Fibroblast of skin of left biceps (primary cell): ENCODE measurements at places on chromosomes 5 and 9.

DNA sequence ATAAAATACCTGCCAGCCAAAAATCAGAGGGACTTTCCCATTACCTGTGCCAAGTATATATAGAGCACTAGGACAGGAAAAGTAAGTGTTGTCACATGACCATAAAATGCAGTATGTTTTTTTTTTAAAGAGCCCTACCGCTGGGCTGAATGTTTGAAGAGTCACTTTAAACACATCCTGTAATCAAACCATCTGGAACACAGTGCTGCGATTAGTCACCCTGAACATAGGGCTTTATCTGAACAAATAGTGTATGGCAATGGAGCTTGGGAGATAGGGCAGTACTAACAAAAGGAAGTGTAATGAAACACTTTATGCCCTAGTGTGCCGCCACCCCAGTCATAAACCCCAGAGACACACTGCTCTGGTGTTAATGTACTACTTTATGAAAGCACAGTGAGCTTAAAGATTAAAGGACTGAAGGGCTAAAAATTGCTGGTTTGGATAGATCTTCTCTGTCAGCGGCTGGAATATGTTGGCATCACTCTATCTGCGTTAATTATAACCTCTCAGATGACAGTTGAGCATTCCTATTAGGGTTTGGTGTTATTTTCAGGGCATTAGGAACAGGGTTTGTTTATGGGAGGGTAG is 90.4 kb downstream of the ZNF608 start:
- DNase-seq: no peak

DNA sequence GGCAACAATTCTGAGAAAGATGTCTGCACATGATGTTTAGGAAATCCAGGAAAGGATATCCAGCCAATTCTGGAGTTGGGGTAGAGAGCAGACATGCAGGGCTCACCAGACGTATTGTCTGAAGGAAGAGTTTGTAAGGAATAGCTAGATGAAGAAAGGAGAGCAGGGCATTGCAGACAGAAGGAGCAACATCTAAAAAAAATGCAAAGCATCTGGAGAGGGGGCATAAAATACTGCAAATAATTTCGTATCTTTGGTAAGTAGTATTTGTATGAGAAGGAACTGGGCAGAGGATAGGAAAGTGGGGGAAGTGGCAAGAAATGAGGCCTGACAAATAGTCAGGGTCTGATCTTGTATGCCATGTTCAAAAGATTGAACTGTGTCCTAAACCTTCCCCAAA is 74.8 kb downstream of the MACIR start:
- no peak for DNase-seq

DNA sequence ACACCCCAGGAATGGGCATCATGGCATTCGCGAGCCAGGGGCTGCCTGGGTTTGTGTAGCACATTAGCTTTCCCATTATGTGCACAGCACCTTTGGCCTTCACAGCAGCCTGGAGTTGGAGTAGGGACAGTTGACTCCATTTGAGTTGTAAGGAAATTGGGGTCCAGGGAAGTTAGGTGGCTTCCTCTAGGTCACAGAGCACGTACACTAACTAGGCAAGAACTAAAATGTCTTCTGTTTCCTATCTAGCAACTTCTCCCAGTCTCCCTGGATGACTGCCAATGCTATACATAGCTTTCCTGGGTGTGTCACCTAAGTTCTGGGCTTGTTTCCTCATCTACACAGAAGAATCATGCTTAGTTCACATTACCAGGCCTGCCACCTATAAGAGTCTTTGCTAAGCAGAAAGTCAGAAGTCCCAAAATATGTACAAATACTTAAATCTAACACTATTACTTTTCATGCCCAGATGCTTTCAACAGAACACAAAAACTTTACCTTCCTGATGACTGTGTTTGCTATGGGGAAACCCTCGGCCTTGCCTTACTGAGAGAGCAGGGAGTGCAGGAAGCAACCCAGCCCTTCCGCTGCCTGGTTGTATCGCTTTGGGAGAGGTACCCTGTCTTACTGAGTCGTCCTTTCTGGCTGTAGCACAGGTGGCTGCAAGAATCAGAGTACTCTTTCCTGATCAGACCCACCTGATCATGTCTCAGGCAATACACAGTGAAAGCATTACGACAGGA is 12.0 kb downstream of the MACROH2A1 start:
- peak; percentile 83 for DNase-seq

DNA sequence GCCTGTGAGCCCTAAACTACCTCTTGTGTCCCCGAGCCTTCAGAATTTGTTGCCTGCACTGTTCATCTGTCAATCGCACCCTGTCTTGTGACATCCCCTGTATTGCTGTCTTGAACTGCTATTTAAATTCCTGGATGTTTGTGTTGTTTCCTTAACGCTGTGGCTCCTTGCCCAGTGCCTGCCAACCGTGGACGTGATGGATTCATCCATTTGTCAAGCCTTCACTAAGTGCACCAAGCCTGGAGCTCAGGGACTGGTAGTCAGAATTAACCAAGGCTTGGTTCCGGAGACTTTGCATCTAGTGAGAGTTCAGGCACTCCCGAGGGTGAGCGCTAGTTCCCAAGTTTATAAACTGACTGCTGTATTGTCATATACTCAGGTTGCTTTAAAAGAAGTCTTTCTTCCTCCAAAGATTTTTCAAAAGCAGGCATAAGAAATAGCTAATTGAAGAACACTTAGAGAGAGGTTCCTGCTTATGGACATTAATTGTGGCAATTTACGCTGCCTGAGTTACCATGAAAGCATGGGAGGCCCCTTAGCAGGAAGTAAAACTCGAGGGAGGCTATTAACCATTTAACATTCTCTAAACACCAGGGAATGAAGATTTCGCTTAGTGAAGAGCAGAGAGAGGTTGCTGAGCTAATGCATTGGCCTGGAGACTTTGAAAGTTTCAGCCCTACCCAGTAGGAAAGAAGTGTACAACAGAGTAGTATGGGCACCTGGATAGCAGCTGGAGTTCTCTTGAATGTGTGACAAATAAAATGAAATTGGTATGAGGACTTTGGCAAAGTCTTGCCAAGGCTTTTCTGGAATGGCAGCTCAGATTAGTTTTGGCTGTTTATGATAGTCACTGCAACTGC is 29.0 kb downstream of the RGS3 start:
- no peak for DNase-seq

DNA sequence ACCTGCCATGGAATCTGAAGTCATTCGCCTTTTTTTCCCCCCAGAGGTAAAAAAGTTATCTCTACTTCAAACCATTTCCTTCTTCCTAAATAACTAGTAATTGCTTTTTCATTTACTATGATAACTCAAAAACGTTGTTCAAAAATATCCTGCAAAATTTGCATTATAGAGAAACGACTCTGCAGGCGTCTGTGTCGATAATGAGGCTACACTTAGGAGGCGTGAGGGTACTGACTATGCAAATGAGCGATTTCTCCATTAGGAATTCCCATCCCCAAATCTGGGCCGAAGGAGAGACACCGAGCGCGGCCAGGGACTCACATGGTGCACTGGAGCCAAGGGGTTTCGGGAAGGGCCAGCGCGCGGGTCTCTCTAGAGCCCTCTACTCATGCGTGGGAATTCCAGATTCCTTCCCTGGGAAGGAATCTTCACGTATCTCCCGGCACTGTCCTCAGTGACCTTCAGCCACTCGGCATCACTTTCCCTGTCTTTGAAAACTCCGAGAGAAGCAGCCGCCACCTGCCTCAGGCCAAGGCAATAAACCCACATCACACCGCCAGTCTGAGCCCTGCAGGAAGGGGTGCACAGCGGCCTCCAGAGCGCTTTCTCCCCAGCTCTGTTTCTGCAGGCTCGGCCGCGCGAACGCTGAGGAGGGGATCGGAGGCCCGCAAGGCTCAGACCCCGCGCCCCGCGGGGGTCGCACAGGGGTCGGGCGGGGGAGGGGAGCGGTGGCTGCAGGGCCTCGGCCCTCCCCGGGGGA is 718 bp upstream of the DENND4C start:
- no peak for DNase-seq

DNA sequence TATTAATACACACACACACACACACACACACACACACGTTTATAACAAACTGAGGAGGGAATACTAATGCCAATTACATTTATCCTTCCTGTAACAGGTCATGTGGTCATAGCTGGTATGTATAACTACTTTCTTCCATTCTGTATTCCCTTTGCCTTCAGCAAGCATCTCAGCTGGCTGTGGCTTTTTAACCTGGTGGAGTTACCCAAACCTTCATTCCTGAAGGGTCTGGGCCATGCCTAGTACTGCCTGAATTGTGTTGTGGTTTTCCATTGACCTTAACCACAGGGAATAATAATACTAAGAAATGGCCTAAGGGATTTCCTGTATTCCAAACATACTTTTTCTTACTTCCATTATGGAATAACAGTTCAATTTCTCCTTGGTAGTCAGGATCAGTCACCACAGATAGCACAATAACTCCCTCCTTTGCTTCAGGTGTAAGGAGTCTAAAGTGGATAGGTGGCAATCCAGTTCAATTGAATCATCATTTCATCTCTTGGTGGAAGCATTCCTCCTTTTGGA is 222.2 kb upstream of the MEF2C start:
- DNase-seq: no peak

DNA sequence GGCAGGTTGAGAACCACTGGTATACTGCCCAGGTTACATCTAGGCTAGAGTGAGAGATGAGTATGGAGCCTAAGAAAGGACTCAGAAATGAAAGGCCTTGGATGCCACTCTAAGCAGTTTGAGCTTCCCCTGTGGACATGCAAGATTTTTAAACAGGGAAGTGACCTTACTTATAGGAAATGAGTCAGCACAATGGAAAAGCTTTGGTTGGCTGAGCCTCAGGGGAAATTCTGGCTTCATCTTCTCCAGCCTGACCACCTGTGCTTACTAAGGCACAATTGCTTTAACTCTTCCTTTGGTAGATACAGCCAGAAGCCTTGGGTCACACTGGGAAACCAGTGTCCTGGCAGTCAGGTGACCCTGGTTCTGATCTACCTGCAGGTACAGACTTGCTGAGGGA is 380.2 kb upstream of the ZNF462 start:
- no peak for DNase-seq

GRCh38 chr5:180688330-180689070 is 39.1 kb upstream of the FLT4 start:
- DNase-seq: no peak

GRCh38 chr5:144166696-144167095 is 3.8 kb downstream of the YIPF5 start:
- no peak for DNase-seq

DNA sequence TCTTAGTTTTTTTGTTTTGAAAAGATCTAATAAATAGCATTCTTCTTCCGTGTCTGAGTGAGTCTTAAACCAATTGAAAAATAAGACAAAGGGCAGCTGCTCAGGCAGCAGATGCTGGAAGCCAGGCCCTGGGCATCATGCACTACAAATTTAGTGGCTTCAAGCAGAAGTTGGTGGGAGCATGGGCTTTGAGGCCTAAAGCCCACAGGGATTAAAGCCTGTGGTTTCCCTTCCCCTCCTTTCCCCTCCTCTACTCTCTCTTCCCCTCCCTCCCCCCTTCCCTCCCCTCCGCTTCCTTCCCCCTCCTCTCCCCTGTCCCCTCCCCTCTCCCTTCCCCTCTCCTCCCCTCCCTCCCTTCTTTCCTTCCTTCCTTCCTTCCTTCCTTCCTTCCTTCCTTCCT is 20.1 kb upstream of the KIF4B start:
- DNase-seq: no peak

- peak; percentile 93 for DNase-seq
These were observed 42.5 kb upstream of the ROR2 start for GRCh38 chr9:91992461-91993041.

DNA sequence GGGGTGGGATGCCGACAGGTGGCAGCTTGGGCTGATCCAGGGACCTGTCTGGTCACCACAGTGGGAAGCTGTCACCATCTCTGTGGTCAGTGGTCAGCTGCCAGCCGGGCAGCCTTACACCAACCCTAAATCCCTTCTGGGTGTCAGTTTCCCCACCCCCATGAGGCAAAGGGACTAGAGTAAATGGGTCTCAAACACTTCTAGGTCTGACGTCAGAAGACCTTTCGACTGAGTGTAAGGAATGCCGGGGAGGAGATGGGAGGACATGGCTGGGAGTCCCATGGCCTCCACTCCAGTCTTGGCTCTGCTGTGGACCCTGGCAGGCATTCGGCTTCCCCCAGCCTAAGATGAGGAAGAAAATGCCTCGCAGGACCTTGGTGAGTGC is 40.3 kb upstream of the SLC25A51 start:
- DNase-seq: no peak

GRCh38 chr9:100284247-100284646 is 68.5 kb downstream of the TEX10 start:
- no peak for DNase-seq

DNA sequence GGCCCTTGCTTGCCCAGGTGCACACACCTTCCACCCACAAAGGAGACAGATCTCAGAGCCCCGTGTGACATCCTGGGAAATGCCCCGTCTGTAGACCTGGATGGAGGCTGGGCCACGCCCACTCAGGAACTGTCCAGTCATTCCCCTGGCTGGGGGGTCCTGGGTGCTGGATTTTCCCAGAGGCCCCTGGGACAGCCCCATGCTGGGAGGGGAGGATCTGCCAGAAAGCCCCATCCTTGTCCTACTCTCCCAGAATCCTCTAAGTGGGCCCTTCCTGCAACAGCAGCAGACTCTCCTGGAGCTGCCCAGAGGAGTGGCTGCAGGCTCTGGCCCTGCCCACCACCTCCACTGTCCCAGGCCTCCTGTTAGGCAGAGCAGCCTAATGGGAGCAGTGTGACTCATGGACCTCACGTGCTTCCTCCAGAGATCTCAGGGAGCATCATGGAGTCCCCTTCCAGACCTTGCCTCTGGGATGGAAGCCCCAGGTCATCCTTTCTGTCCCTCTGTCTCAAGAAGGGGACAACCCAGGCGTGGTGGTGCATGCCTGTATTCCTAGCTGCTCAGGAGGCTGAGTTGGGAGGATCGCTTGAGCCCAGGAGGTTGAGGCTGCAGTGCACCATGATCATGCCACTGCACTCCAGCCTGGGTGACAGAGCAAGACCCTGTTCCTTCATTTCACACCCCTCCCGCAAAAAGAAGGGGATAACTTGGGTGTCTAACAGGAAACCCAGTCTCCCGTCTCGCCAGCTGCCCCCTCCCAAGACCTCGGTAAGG is 51.7 kb downstream of the JADE2 start:
- DNase-seq: no peak

GRCh38 chr9:69317081-69317480 is 7.9 kb upstream of the ENTREP1 start:
- no peak for DNase-seq

DNA sequence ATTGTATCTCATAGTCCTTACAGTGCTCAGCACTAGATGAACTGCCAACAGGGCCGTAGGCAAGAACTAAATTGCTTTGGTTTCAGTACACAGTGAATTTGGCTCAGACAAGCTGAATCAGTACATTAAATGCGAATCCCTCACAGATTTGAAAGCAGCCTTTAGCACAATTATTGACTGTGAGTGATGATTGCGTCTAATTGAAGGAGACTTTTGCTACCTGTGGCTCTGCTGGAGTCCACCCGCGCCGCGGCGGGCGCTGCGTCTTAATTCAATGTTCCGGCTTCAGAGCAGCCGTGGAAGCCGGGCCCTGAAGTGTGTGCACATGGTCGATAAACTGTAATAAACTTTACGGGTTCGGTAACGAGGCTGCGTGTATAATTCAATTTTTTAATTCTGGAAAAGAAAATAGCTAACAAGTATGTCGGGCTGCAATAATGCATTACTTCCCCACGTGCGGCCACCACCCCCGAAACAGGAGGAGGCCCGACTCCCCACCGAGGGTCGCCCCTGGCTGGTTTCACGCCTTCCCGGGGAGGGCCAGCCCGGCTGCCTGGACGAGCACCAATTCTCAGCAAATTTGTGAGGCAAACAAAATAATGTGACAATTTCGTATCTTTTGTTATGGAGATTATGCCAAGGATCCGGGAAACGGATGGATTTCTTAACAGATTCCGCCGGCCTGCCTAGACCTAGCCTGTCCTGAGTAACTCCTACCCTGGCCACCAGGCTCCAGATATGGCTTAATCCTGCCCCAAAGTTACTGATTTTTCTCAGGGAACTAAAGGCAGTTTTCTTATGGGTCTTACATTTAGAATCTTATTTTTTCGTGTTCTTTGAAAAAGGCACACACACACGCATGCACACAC is 269.4 kb upstream of the IRX1 start:
- no peak for DNase-seq
